ENCODE measurements at places on chromosomes 2 and 18.

GRCh38 chr2:40827392-40827791, 375.5 kb upstream of the SLC8A1 start:
- DNase-seq: no peak

DNA sequence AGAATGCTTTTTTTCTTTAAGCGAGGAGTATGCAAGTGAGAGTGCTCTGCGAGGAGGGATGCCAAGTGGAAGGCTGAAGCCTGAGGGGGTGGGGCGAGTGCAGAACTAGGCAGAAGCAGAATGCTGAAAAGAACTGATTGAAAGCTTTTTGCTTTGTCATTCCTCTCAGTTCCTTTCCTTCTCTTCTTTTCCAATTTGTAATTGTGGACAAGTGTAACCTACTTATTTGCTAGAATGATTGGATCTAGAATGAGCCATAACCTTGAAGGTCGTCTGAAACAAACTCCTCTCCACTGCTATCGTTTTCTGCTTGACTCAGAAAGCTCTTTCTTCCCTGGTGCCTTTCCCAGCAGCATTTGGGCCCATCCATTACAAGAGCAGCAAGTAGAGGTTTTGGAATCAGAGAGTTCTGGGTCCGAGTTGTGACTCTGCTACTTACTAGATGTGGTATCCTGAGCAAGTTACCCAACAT, 115.3 kb downstream of the METTL8 start:
- no peak for DNase-seq

GRCh38 chr2:20281876-20282275, 56.9 kb upstream of the SDC1 start:
- no peak for DNase-seq

GRCh38 chr2:172380436-172381274, 46.7 kb upstream of the ITGA6 start:
- no peak for DNase-seq

DNA sequence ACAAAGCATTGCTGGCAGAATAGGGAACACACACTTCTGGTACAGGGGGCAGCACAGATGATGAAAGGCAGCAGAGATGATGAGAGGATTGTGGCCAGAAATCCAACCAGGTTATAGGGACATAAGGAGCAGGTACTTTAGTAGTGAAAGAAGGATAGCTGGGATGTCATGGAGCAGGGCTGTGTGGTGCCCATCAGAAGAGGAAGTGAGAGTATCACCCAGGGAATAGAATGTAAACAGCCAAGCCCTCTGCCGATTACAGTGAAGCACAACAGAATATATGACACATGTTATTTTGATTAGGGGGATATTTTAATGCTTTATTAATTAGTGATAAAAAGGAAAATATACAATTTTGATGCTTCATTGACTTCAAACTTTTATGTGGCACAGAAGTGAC, 883.4 kb upstream of the CDH2 start:
- no peak for DNase-seq
